Sciatic nerve (tissue), 2 donors: ENCODE measurements at places on chromosomes 1 and 21. TPM values are rescaled to one million over a fixed set of nuclear protein-coding genes. Genes with fewer than 3 reads are reported as not detected.

UBL4B gene
- not detected for total RNA-seq

PGBD5 gene
- 6.6 TPM for total RNA-seq

LMX1A gene
- total RNA-seq: 0.22 TPM

LRRC7 gene
- 42.4 TPM for total RNA-seq

SLC35F3 gene
- not detected for total RNA-seq

CA6 gene
- not detected for total RNA-seq

HSD3B1 gene
- total RNA-seq: not detected

CYP4X1 gene
- 24.3 TPM for total RNA-seq

ADAM30 gene
- total RNA-seq: not detected
